ENCODE measurements at places on chromosomes 2 and 18.

GRCh38 chr18:79416022-79416676 is 20.4 kb downstream of the NFATC1 start:
- no peak overlapping the region for H3K4me3 ChIP-seq
- H3K27me3 ChIP-seq: no peaks in the 10 kb centered on the region
- H3K27ac ChIP-seq: no peak overlapping the region
- peaks cover 44% of the 10 kb centered on the region for H3K36me3 ChIP-seq
- no peak for DNase-seq

DNA sequence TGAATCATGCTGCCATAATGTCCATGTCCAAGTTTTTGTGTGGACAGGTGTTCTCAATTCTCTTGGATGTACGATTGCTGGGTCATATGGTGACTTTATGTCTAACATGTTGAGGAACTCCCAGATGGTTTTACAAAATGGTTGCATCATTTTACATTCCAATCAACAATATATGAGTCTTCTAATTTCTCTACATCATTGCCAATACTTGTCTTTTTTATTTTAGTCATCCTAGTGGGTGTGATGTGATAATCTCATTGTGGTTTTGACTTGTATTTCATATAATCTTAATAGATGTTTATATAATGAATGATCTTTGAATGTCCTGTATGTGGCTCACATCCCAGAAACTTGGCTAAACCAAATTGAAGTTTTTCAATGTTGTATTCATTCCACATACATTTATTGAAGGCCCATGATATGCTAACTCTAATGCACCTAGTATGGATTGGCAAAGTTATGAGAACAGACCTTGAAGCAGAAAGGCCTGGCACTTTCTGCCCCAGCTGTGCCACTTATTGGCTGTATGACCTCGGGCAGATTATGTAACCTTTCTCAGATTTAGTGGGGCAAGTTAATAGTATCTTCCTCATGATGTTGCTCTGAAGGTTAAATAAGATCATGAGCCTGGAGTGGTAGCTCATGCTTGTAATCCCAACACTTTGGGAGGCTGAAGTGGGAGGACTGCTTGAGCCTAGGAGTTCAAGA is 205.4 kb downstream of the RAB3GAP1 start:
- H3K36me3 ChIP-seq: no peaks in the 10 kb centered on the region
- H3K4me3 ChIP-seq: no peak overlapping the region

DNA sequence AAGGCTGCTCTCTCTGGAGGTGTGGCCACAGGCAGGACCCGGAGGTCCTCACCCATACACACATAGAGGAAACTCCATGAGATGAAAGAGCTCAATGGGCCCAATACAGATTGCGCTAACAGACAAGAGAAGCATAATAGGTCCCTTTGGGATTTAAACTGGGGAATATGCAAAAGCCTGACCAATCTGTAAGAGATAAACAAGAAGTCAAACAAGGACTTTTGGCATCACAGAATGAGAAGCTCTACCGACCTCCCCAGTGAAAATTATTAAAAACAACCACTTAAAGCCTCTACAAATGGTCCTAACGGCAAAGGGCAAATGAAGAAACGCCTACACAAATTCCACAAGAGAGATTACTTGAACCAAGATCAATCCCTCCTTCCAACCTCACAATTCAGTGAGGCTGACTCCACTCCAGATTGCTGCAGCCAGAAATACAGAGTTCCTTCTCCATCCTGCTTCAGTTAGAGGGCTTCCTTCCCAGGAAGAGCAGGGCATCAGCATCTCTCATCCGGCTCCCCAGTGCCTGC is 10.8 kb downstream of the IWS1 start:
- DNase-seq: no peak
- H3K4me3 ChIP-seq: peak overlapping the region; percentile 11
- peaks cover 48% of the 10 kb centered on the region for H3K4me1 ChIP-seq
- no peaks in the 10 kb centered on the region for H3K27me3 ChIP-seq
- peak overlapping the region; percentile 86 for H3K27ac ChIP-seq
- H3K36me3 ChIP-seq: peaks cover 26% of the 10 kb centered on the region

GRCh38 chr18:24227977-24228666 is 89.3 kb downstream of the CABYR start:
- no peak for DNase-seq
- H3K4me1 ChIP-seq: peaks cover 32% of the 10 kb centered on the region
- H3K36me3 ChIP-seq: no peaks in the 10 kb centered on the region
- H3K27me3 ChIP-seq: no peaks in the 10 kb centered on the region

DNA sequence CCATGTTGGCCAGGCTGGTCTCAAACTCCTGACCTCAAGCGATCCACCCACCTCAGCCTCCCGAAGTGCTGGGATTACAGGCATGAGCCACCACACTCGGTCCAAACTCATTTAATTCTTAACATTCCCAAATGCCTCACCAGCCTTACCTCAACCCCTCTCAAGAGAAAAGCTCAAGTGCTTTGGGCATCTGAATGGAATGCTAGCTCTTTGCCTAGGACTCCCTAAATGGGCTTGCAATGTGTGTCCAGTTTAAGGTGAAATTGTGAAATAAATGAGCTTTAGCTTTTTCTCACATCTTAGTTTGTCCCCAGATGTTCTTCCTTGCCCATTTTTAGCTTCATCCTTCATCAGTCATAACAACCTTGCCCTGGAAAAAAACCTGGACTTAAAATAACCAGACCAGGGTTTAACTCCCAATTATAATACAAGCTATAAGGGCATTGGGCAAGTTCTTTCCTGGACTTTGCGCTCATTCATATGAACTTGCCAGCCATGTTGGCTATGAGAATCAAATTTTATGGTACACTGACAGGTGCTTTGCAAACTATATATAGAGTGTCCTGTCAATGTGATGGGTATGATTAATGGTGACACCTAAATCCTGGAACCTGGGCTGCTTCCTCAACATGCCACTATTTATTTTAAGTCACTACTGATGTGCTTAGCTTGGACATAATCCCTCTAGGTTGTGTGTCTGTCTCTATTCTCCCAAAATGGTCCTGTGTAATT is 95.1 kb upstream of the SERPINE2 start:
- no peaks in the 10 kb centered on the region for H3K36me3 ChIP-seq
- H3K27ac ChIP-seq: no peak overlapping the region
- no peak overlapping the region for H3K4me3 ChIP-seq
- no peaks in the 10 kb centered on the region for H3K4me1 ChIP-seq
- no peak for DNase-seq

DNA sequence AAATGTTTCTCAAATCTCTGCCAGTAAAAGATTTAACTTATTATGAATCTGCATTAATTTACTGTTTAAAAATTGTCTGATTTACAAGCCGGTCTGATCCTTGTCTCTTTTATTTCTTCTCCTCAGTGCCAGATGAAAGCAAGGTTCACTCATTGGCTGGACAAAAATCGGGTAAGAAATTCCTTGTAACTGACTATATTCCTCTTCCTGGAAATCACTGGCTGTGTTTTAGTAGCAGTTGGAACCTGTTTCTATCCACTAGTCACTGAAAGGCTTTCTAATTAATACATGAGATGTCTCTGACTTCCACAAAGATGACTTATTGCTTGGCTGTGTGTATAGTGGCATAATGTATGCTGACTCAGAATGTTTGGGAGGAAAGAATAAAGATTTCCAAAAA is 436.6 kb upstream of the NRP2 start:
- H3K27ac ChIP-seq: no peak overlapping the region
- no peaks in the 10 kb centered on the region for H3K4me1 ChIP-seq
- H3K4me3 ChIP-seq: no peak overlapping the region
- H3K36me3 ChIP-seq: no peaks in the 10 kb centered on the region
- no peaks in the 10 kb centered on the region for H3K27me3 ChIP-seq

DNA sequence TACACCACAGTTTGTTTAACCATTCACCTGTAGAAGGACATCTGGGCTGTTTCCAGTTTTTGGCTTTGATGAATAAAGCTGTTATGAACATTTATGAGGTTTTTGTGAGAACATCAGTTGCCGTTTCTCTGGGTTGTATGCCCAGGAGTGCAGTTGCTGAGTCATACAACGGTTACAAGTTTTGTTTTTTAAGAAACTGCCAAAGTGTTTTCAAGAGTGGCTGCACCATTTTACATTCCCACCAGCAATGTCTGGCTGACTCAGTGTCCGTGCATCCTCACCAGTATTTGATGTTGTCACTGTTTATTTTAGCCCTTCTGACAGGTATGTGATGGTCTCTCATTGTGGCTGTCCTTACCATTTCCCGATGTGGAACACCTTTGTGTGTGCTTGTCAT is 48.0 kb upstream of the GPR17 start:
- no peaks in the 10 kb centered on the region for H3K4me1 ChIP-seq
- H3K27ac ChIP-seq: no peak overlapping the region
- no peaks in the 10 kb centered on the region for H3K27me3 ChIP-seq
- no peak for DNase-seq
- H3K4me3 ChIP-seq: no peak overlapping the region
- H3K36me3 ChIP-seq: no peaks in the 10 kb centered on the region

- peak; percentile 49 for DNase-seq
- H3K27ac ChIP-seq: peak overlapping the region; percentile 68
- H3K4me3 ChIP-seq: peak overlapping the region; percentile 2
- no peaks in the 10 kb centered on the region for H3K27me3 ChIP-seq
- peaks cover 19% of the 10 kb centered on the region for H3K36me3 ChIP-seq
Observed at GRCh38 chr2:200466425-200467418, 43.1 kb downstream of the KCTD18 start.

DNA sequence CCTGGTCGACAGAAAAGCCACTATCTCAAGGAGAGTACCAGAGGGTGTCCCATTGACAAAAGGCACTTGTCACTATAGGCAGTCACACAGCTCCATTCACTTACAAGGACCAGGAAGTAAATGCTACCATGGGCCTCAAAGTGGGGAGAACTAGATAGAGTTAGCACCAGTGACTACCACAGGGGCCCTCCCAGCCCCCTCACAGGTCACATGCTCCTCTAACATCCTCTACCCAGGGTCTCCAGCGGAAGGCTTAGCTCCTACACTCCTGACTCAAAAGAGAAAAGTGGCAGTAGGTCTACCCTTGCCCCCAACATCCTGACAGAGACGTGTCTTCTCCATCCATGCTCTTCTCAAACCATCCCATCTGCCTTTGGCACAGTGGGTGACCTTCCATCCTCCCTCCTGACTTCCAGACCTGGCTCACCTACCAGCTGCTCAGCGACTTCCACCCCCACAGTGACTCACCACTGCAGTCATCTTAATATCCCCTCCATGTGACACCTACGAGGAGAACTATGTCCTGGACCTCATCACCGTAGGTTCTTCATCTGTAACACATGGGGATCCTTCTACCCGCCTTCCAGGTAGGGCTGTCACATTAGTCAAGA is 5.6 kb upstream of the DNMT3A start:
- no peak overlapping the region for H3K27ac ChIP-seq
- H3K4me1 ChIP-seq: peaks cover 5% of the 10 kb centered on the region

DNA sequence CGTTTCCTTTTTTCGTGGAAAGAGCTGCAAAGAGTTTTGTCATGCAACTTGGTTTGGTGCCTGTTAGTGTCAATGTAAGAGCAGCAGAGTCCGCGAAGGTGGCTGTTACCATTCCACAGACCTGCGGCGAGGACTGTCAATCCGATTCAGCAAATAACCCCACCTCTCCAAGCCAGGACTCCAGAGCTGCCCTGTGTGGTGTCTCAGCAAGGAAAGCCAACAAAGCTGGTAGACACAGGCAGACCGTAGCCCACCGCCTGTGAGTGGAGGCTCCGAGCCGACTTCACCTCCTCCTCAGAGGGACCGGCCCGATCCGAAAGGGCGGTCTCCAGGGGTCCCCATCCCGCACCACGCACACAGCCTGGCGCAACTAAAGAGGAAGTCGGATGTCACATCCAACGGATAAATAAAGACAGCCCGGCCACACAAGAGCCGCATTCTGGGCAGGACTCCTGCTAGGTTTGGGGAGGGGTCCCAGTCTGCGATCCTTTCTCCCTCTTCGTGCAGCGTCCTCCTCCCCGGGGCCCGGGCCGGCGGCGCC is 819 bp downstream of the ANKRD44 start:
- peak overlapping the region; percentile 26 for H3K27ac ChIP-seq
- DNase-seq: no peak
- H3K4me1 ChIP-seq: peaks cover 31% of the 10 kb centered on the region
- H3K27me3 ChIP-seq: no peaks in the 10 kb centered on the region
- no peaks in the 10 kb centered on the region for H3K36me3 ChIP-seq

- H3K4me3 ChIP-seq: no peak overlapping the region
- H3K36me3 ChIP-seq: no peaks in the 10 kb centered on the region
- H3K27ac ChIP-seq: no peak overlapping the region
- no peak for DNase-seq
Observed at GRCh38 chr2:3595404-3595803, 492 bp downstream of the COLEC11 start.

- no peak overlapping the region for H3K4me3 ChIP-seq
- H3K27ac ChIP-seq: no peak overlapping the region
- DNase-seq: no peak
- peaks cover 42% of the 10 kb centered on the region for H3K4me1 ChIP-seq
- H3K36me3 ChIP-seq: peaks cover 5% of the 10 kb centered on the region
- no peaks in the 10 kb centered on the region for H3K27me3 ChIP-seq
Observed at GRCh38 chr2:48450936-48451602, 78.9 kb upstream of the STON1 start.

- H3K4me1 ChIP-seq: no peaks in the 10 kb centered on the region
- no peaks in the 10 kb centered on the region for H3K27me3 ChIP-seq
- DNase-seq: no peak
- no peak overlapping the region for H3K4me3 ChIP-seq
- H3K36me3 ChIP-seq: no peaks in the 10 kb centered on the region
Observed at GRCh38 chr2:122167515-122167914, 412.1 kb downstream of the TSN start.

- DNase-seq: no peak
- H3K4me3 ChIP-seq: no peak overlapping the region
- H3K36me3 ChIP-seq: no peaks in the 10 kb centered on the region
- no peaks in the 10 kb centered on the region for H3K27me3 ChIP-seq
Observed at GRCh38 chr2:182894174-182894573, 27.7 kb upstream of the FRZB start.

GRCh38 chr2:101463911-101464641 is 10.8 kb downstream of the RFX8 start:
- no peak overlapping the region for H3K4me3 ChIP-seq
- no peaks in the 10 kb centered on the region for H3K36me3 ChIP-seq
- DNase-seq: no peak
- H3K27me3 ChIP-seq: no peaks in the 10 kb centered on the region

GRCh38 chr18:8654503-8655451 is 45.5 kb downstream of the RAB12 start:
- H3K27me3 ChIP-seq: no peaks in the 10 kb centered on the region
- no peak for DNase-seq
- H3K4me1 ChIP-seq: no peaks in the 10 kb centered on the region
- H3K4me3 ChIP-seq: no peak overlapping the region

- no peak for DNase-seq
- H3K36me3 ChIP-seq: no peaks in the 10 kb centered on the region
- no peaks in the 10 kb centered on the region for H3K27me3 ChIP-seq
- H3K4me1 ChIP-seq: no peaks in the 10 kb centered on the region
Observed at GRCh38 chr2:72933646-72934151, 16.4 kb downstream of the EMX1 start.

- H3K27ac ChIP-seq: no peak overlapping the region
- H3K4me3 ChIP-seq: no peak overlapping the region
- no peaks in the 10 kb centered on the region for H3K36me3 ChIP-seq
- no peak for DNase-seq
- peaks cover 10% of the 10 kb centered on the region for H3K4me1 ChIP-seq
Observed at GRCh38 chr2:128501700-128502099, 183.0 kb upstream of the HS6ST1 start.

Data from heart left ventricle (tissue), 16 donors.